Hematopoietic multipotent progenitor cell treated with erythropoietin and hydrocortisone succinate and interleukin-3 and kit ligand, for 4 days (in vitro differentiated cells): ENCODE measurements at places on chromosomes 5 and 9.

GRCh38 chr9:130938184-130938651 is 829 bp downstream of the FIBCD1 start:
- no peak for DNase-seq

GRCh38 chr5:143376911-143377813 is 26.3 kb downstream of the NR3C1 start:
- no peak for DNase-seq

- no peak for DNase-seq
Observed at GRCh38 chr9:92576175-92576574, 40.4 kb upstream of the ECM2 start.

DNA sequence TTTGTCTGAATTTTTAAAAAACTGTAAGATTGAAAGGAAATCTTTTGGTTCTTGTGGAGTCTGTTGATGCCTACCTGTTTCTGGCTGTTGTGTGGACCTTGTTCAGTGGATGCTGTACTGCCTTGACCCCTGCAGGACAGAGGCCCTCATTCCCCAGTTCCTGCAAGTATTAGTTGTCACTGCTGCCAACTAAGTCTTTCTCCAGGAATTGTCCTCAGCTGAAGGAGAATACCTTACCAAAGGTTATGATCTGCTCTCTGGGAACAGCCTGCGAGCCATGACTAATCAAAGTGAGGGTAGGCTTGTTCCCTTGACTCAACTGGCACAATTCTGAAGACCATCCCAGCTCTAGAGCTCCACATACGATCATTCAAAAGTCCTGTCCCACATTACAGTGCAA is 145.3 kb upstream of the FST start:
- peak; percentile 16 for DNase-seq

- DNase-seq: peak; percentile 83
Observed at GRCh38 chr5:124162767-124163532, 583.5 kb downstream of the ZNF608 start.

DNA sequence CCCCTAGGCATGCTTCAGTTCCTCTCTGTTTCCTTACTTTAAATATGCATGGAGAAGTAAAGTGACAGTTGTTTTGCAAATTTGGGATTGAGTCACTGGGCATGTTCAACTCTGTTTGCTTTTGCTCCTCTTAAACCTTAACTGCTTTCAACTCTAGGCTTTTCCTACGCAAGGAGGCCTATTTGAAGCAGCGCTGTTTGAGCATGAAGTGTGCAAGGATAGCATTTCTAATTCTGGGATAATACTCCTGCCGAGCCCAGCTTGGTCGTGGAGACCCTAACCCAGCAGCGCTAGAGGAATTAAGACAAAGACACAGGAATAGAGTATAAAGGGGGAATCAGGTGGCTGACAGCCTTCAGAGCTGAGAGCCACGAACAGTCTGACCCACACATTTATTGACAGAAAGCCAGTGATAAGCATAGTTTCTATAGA is 803.4 kb upstream of the CDH10 start:
- no peak for DNase-seq

DNA sequence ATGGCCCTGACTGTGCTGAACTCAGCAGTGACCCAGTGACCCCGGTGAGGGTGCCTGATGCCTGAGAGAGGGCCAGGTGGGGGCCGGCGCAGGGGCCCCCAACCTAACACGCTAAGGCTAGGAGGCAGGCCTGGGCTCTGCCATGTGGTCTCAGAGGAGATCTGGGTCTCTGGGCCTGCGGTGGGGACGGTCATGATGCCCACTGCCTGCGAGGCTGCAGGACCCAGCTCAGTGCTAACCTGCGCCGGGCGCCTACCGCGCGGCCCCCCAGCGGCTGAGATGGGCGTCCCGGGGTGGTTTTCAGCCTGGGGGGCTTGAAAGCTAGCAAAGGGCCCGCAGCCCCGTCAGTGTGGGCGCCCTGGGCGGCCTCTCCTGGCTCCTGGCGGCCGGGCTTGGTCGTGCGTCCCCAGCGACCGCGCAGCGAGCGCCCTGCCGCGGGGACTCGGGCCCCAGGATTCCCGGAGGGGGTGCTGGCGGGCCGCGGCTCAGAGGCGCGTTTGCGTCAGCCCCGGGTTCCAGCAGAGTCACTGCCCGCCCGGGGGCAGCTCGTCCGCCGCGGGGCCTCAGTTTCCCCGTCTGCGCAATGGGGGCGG is 2.5 kb downstream of the EGFL7 start:
- DNase-seq: peak; percentile 85

- DNase-seq: no peak
Observed at GRCh38 chr5:161625673-161626072, 59.8 kb upstream of the GABRA6 start.

DNA sequence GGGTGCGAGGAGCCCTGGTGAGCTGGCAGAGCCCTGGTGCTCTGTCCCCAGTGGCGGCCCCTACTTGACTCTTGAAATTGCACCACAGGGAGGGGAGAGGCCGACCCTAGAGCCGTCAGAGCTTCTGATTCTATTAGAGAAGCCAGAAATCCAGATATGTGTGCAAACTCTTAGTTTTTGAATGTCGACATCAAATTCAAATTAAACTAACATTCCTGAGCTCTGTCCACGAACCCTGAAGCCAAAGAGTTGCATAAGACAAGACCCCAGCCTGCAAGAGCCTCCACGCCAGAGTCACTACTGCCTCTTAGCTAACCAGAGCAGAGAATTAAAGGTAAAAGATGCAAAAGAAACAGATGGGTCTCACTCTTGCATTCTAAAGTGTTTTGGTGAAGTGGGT is 29.8 kb upstream of the MSX2 start:
- DNase-seq: no peak

- DNase-seq: no peak
Observed at GRCh38 chr5:149264439-149265067, 7.1 kb upstream of the AFAP1L1 start.

- no peak for DNase-seq
Observed at GRCh38 chr5:58648846-58649245, 66.0 kb downstream of the RAB3C start.

DNA sequence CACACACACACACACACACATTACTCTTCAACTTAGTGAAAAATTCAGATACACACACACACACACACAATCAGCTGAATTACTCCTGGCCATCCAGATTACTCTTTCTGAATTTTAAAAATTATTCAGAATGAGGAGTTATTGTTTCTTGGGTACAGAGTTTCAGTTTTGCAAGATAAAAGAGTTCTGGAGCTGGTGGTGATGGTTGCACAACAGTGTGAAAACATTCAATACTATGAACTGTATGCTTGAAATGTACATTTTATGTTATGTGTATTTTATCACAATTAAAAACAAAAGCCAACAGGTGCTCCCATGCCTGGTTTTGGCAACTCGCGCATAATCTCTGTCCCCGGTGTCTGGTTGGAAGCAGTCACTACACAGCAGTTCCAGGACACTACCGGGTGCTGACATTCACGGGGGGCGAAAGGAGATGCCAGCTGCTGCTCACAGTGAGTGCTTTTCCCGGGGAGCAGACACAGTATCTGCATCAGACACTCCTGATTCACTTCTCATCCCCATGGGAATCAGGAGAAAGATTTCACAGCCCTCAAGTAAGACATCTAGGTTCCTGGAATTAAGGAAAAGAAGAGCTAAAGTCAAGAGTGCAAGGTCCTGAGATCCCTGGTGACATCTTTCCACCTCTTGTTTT is 55.7 kb downstream of the LHFPL2 start:
- DNase-seq: no peak

DNA sequence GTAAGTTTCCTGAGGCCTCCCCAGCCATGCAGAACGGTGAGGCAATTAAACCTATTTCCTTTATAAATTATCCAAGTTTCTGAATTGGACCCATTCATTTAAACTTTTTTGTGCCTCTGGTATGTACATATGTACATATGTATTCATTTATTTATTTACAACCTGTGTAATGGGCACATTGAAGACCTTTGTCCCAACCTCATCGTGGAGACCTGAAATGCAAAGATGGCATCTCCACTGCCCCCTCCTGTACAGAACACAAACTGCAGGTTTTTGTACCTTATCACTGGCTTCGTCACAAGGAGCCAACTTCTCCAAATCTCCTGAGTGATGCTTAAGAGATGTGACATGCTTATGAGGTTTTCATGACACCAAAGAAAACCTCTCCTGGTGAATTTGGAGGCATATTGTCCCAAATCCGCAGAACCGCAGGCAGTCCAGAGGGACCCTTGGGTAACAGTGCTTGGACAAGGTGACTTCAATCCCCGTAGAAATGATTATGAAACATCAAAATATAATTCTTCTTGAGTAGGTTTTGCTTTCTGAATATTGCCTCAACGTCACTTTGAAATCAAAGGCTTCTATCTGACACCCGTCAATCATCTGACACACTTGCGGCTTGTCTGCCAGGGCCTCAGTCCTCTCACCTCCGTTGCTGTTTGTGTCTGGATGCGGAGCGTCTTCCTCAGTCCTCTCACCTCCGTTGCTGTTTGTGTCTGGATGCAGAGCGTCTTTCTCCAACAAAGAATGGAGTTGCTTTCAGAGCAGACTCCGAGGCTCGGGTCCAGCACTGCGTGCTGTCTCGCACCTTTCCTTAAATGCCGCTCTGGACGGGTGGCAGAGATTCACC is 135.0 kb upstream of the IRX4 start:
- peak; percentile 64 for DNase-seq

DNA sequence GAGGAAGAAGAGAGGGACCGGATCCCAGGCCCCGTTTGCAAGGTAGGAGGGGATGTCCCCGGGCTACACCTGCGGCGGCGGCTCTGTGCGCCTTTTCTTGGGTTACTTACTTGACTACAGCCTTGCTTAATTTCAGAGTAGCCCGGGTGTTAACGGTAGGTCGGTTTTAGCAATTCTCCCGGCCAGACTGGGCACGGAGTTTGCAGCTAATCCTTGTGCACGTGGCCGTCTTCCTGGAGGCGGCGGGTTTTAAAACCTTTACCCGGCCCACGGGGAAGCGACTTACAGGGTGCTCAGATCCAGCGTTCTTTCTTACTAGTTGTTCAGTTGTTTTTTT is 313 bp downstream of the BRIX1 start:
- no peak for DNase-seq

DNA sequence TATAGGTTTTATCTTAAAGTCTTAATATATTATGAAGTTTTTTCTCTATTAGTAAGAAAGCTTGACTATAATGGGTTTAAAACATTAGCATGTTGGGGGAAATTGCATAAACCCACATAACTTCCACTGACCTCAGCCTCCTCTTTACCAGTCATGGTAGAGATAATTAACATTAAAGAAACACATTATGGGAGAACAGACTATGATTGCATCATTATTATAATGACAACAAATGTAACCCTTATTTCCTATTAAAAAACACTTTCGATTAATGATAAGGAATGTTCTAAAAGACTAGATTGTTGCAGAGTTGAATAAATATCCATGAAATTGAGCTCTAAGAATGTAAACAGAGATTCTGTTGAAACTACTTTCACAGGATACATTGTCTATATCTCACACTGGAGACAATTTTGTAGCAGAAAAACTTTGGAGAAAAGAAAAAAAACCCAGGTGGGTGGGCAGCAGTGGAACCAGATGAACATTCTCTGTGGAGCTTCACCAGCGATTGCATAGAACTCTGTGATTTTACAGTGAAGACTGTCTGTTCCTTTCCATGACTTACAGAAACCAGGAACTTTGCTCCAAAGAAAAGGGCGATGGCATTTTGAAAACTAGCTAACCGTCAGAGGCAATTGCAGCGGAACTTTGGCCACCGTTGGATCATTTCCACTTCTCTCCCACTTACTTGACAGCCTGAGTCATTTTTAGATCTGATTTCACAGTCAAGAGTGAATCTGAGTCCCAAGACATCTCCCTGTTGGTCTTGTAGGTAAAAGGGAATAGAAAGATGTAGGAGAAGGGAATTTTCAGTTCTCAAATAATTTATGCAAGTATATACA is 21.0 kb upstream of the ERAP2 start:
- DNase-seq: peak; percentile 44

DNA sequence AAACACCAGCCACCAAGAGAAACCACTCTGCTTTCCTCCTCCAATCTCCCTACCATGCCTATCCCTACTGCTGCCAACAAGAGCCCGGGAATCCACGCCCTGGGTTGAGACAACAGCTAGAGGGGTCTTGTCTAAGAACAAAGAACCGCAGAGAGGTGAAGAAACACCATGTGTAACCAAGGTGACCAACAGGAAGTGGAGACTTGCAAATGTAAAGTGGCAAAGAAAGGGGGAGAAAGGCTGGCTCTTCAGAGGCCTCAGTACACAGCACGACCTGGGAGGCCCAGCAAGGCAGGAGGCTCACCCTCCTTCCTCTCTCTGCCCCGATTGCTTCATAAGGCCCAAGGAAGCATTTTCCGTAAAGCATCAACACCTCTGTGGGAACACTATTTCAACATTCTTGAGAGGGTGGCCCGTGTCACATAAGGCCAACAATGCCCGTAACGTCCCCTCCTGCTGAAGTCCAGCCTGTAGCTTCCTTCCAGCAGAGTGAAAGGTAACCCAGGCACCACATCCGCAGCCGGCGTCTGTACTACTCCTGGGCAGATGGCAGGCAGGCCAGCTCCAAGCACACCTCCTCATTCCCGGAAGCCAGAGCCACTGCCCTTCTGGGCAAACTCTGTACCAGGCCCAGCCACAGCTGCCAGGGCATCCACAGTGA is 18.3 kb downstream of the CCNJL start:
- DNase-seq: peak; percentile 40

- DNase-seq: peak; percentile 9
Observed at GRCh38 chr5:95619096-95619495, 791 bp upstream of the GPR150 start.

- no peak for DNase-seq
Observed at GRCh38 chr9:95852059-95853032, 23.1 kb upstream of the ERCC6L2 start.

DNA sequence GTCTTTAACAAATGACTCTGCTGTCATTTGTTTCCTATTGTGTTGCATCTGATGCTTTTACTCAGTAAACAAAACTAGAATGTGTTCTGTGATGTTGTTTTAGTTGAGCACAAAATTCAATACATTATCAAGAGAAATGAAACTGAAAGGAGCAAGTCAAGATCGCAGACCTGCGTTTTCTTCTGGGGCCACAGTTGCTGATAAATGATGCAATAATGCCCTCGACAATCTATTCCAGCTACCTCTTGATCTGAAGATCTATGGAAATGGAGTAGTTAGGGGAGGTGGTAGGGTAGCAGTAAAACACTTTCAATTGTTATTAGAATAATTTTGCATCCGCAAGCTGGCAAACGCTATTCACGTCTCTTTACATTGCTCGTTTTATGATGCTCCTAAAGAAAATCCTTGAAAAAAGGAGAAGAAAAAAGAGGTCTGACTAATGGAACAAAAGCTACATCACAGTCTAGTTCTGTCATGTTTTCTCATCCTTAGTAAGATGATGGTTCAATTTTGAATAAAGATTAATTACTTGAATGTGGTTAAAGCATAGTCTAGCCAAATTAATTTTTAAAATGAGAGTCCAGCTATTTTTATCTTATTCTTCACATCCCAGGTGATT is 1.6 kb downstream of the ZNF366 start:
- DNase-seq: no peak

- DNase-seq: no peak
Observed at GRCh38 chr5:26388976-26389375, 649.4 kb downstream of the CDH9 start.

DNA sequence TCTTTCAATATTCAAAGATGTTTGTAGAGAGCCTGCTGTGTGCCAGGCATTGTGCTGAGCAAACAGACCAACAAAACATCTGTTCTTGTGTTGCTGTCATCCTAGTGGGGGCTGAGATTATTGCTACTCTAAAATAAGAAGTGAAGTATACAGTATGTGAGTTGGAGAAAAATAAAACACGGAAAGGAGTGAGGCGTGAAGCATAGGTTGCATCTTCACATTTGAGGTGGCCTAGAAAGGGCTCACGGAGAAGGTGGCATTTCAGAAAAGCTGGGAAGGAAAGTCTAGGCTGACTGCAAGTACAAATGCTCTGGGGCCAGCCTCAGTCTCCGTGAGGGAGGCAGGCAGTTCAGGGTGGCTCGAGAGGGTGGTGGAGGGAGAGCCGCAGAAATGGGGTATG is 80.3 kb downstream of the CSNK1A1 start:
- no peak for DNase-seq

GRCh38 chr5:5062525-5063302 is 77.4 kb upstream of the ADAMTS16 start:
- no peak for DNase-seq
